ENCODE measurements at places on chromosomes 4 and X. TPM values are rescaled to one million over a fixed set of nuclear protein-coding genes. Genes with fewer than 3 reads are reported as not detected.

DNA sequence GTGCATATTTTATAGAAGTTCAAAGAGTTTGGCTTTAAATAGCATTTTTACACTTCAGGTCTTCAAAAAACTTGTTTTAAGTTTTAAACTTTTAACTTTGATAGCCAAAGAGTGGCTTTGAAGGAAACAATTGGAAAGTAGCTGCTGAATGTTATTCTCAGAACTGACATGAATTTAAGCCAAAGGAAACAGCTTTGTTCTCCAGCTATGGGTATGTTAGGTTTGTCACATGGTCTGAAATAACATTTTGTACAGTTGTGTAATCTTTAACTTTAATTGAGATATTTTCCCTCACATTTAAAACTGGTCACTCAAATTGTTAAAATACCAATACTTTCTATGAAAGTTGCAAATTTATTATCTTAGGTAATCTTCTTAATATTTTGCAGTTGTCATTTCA is 564.7 kb downstream of the IL15 start:
- no peak for DNase-seq

DNA sequence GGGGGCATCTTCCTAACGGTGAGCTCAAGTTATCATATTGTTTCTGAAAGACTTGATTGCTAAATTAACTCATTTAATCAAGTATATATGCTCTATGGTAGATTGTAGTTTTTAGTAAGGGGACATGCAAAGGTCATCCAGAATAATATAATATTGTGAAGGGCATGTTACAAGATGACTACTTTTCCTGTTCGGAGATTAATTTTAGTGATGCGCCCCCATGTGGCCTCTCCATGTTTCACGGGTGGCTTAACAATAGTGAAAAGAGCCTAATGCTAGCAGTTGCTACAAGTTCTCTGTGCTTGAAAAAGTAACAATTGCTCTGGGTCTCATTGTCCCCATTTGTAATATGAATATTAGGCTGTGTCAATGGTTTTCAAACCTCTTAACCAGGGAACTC is 12.2 kb downstream of the SMPX start:
- no peak for DNase-seq

DNA sequence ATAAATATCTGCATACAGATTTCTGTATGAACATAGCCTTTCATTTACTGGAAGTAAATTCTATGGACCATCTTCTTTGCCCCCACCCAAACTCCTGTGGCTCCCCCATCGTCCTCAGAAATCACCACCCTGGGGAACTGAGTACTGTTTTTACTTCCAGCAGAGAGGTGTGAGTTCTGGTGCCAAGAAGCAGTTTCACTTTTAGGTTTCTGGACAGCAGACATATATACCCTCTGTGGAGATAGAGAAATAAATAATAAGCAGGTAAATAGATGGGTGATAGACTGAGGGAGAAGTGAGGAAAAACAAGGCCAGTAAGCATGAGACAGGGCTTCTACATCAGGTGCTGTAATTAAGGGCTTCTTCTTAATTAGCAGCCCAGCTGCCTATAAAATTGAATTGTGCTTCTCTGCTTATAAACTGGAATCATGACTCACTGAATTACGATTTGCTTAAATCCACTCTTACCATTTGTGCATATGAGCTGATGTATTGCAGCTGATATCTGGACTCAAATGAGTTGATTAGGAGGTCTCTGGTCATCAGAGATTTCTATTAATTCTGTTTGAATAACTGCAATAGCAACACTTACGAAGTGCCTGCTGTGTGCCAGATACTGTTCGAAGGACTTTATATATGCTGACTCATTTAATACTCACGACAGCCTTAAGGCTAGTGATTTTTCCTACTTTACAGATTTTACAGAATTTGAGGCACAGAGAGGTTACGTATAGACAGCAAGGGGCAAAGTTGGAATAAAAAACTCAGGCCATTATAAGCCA is 60.8 kb upstream of the DHX15 start:
- DNase-seq: no peak

DNA sequence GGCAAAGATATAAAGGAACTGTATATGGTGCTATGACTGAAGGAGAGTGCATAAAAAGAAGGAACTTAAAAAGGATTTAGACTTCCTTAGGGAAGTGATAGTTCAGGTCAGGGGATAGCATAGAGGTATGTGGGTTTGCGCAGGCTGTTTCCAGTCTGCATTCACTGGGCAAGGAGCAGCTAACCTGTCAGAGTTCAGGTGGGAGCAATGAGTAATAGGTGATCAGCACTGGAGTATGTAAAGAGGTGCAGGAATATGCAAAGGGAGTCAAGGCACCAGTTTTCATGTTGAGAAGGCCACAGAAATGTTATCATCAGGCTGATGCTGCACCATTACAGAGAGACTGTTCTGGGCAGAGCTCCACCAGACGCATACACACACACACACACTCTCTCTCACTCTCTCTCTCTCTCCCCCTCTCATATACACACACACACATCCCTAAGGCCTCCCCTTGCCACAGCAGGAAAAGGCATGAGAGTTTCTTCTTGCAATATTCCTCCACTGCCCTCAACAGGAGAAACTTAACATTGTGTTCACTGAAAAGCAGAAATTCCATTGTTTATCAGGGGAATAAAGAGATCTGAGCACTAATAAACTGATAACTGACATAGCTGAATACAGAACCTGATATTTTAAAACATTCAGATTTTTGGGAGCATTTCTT is 256.4 kb upstream of the GRID2 start:
- DNase-seq: no peak

DNA sequence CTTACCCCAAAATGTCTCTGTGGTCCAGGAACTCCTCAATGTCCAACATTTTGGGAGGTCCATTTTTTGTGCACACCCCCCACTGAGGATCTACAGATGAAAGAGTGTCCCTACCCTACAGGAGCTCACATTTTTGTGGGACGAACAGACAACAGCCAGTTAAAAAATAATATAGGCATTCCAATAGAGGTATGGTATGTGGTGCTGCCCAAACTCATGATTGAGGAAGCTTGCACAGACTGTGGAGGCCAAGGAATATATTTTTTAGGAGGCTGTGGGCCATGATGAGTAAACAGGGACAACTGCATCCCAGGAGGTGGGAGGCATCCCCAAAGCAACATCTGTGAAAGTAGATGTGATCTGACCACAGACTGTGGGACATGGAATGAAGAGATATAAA is 181.0 kb upstream of the HCCS start:
- no peak for DNase-seq

The ENPP6 gene
- 0.02 TPM for polyA plus RNA-seq

GRCh38 chrX:136773648-136774047 is 7.1 kb downstream of the ARHGEF6 start:
- DNase-seq: no peak

The GNRHR gene
- polyA plus RNA-seq: not detected

DNA sequence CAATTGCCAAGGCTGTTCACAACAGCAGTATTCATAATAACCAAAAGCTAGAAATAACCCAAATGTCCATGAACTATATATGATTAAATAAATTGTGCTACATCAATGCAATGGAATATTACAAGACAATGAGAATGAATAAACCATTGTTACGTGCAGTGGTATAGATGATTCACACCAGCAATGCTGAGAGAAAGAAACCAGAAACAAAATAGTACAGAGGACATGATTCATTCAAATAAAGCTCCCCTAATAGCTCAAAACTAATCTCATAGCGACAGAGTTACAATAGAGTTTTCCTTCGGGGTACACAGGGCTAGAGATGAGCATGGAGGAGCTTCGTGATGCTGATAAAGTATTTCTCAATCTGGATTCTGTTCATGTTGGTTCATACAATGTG is 148.1 kb upstream of the SPANXN1 start:
- no peak for DNase-seq

- DNase-seq: no peak
Observed at GRCh38 chr4:180152831-180153230, 2090.4 kb upstream of the TENM3 start.

The MAOA gene
- polyA plus RNA-seq: 0.37 TPM

The NKX6-1 gene
- 0.05 TPM for polyA plus RNA-seq

- DNase-seq: no peak
Observed at GRCh38 chr4:22315628-22316027, 200.2 kb downstream of the ADGRA3 start.

The NDP gene
- 0.22 TPM for polyA plus RNA-seq

- DNase-seq: no peak
Observed at GRCh38 chr4:109294006-109294405, 8.5 kb downstream of the COL25A1 start.

GRCh38 chr4:86536151-86536550 is 58.0 kb upstream of the PTPN13 start:
- no peak for DNase-seq

- DNase-seq: no peak
Observed at GRCh38 chr4:81021142-81021944, 9.2 kb upstream of the BMP3 start.

- no peak for DNase-seq
Observed at GRCh38 chr4:176631611-176632010, 161.1 kb downstream of the VEGFC start.

GRCh38 chr4:87806520-87806919 is 7.2 kb downstream of the IBSP start:
- DNase-seq: peak; percentile 1

The CENPI gene
- 5.0 TPM for polyA plus RNA-seq

DNA sequence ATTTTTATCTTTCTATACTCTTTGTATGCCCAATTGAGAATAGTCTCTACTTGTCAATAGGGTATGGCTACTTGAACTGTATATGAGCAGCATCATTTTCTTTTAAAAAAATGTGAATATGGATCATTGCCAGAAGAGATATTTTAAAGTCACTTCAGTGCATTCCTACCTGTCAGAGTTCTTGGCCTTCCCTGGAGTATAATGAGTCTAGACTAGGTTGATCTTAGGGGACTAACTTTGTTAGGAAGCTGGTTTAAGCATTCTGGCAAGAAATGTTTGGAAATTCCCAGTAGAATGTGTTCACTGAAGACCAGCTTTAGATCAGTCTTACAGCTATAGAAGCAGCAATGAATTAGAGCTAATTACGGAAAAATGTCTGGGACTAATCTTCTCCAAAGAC is 178.2 kb downstream of the FAT4 start:
- DNase-seq: no peak

DNA sequence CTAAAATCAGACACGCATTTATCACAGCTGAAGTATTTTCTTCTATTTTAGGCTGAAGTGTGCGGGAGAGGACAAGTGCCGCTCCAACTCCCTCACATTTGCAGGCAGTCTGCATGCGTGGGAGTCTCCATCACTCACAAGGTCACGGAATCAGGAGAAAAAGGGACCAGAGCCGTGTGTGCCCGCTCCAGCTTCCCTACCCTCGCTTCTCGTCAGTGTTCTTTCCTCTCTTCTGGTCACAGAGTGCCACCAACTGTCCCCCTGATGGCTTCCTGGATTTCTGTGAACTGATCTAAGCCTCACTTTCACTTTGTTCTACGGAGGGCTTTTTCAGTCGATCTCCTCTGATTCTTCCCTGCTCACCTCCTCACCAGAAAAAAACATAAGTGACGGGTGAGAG is 407.4 kb upstream of the AADAT start:
- DNase-seq: no peak

DNA sequence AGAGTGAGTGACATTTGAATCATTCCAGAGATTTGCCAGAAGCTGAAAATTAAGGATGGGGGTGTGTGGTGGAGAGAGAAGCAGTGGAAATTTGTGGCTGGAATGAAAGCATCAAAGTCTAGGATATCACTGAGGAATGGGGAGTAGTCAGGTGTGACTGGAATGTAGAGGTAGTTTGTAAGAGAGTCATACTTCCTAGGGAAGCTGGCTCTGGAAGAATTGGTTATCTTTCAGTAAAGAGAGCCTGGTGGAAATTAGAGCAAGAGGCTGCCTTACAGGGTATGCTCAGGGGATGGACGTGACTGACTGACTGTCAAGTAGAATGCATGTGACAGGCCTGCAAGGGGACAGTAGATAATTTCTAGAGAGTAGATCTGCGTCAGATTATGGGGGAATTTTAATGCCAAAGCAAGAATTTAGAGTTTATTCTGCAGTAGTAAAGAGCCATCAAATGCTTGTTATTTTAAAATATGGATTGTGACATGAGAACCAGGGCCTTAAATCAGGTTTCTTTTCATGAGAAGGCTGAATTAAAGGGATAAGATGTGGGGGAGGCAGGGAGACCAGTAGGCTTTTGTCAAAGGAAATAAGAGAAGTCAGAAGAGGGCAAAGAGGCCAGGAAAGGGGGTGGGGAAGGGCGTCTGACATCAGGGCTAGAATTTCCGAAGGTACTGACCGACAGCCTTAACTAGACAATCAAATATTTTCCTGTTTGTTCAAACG is 109.9 kb downstream of the AFF1 start:
- DNase-seq: no peak

The SPIN2A gene
- polyA plus RNA-seq: 1.0 TPM

The WDR17 gene
- 1.1 TPM for polyA plus RNA-seq

- DNase-seq: no peak
Observed at GRCh38 chrX:71996136-71996535, 85.5 kb downstream of the NHSL2 start.

The HERC5 gene
- 0.05 TPM for polyA plus RNA-seq

GRCh38 chrX:153681175-153681574 is 6.6 kb upstream of the SLC6A8 start:
- no peak for DNase-seq

DNA sequence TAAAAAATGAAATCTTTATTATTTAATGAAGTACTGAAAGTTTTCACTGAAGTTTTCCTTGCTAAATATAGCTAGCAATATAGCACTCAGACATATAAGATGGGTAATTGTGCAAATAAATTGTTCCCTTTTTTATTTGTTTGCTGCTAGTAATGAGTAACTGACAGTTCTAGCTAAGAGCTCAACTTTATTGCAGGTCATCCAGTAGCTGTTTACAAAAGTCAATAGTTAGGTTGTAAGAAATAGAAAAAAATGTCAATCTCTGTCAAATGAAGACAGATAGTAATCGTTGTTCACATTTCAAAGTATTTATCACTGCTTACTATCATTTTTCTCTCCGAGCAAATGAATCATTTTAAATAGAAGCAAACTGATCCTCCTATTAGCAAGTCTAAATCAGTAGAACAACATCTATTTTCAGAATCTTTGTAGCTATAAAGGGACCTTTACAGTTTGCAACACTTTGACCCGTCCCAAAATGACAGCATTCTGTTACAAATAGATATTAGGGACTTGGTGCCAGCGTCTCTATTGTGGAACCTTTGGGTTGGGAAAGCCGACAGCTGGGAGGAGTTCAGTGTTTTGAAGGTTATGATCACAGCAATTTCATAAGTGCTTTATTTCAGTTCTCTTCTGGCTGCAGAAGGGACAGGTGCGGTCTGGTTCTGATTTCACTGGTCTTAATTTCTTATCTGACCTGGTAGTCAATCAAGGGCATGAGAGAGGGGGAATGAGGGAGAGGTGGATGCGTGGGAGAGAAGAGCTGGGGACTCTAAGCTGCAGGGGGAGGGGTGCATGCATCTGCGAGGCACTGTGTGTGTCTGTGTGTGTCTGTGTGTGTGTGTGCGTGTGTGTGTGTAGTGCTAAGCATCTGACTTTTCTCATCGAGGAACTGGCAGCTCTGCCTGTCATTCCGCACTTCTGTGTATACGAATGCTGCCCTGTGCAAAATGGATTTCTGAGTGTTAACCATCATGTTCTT is 227.9 kb upstream of the PITX2 start:
- DNase-seq: no peak

Data from AG04450 (cell line).